ENCODE measurements at places on chromosomes 13 and 19.

DNA sequence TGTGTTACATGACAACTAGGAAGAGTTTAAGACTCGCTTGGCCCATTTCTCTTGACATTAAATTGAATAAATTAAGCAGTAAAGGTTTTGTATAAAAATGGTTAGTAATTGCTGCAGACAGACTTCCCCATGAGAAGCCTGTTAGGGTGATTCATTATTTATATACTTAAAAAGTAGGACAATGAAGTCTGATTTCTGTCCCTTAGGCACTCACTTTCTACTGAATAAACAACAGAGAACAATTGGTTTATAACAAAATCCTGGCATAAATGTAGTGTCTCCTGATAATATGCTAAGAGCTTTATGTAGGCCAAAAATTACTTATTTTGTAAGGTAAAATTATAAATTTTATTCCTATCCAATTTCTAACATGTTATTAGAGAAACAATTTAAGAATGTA, 2138.5 kb upstream of the PCDH20 start:
- no peak for DNase-seq

GRCh38 chr19:52520013-52520412, 7.5 kb upstream of the ZNF808 start:
- DNase-seq = no peak

GRCh38 chr19:49739933-49740332, 23.2 kb downstream of the TSKS start:
- no peak for DNase-seq

DNA sequence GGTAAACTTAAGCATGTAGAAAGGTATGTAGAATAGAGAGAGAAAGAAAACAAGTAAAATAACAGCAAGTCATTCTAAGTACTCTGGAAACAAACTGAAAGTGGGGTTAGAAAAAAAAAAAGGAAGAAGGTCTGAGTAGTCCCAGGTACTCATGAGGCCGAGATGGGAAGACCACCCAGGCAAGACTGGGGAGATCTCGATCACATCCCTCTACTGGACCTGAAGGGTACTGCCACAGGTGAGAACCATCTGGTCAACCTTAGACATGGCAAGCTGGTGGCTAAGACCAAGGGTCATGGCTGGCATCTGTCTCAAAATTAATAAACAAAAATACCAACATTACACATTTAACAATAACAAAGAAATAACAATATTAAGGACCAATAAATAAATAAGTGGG, 36.3 kb upstream of the ZNF724 start:
- no peak for DNase-seq

DNA sequence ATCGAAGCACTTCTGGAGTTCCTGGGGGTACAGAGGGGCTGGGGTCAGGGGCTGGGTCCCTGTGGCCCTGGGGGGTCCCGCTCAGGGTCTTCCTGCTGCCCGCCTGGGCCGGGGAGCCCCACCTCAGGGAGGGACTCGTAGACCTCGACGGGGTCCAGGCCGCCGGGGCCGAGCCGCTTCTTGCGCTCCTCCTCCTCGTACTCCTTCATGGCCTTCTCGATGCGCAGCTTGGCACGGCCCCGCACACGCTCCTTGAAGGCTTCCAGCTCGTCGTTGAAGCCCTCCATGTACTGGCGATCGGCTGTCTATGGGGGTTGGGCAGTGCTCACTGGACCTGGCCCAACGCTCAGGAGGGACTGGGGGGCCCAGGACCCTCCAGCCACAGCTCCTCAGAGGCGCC, 10.2 kb downstream of the CDC37 start:
- no peak for DNase-seq

DNA sequence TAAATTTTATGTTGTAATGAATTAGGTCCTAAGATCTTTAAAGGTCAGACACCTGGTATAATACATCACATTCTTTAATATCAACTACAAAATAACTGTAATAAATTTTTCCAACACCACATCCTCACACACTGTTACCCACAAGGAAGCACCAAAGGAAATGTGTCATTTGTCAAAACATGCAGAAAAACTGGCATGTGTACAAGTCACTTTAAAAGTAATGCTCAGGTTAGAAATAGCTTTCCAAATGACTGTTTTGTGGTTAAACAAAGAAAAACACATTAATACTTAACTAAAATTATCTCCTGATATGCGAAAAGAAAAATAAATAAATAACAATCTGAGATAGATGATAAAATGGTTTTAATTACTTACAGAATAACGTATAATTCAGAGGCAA, 74.7 kb downstream of the MZT1 start:
- DNase-seq = no peak

DNA sequence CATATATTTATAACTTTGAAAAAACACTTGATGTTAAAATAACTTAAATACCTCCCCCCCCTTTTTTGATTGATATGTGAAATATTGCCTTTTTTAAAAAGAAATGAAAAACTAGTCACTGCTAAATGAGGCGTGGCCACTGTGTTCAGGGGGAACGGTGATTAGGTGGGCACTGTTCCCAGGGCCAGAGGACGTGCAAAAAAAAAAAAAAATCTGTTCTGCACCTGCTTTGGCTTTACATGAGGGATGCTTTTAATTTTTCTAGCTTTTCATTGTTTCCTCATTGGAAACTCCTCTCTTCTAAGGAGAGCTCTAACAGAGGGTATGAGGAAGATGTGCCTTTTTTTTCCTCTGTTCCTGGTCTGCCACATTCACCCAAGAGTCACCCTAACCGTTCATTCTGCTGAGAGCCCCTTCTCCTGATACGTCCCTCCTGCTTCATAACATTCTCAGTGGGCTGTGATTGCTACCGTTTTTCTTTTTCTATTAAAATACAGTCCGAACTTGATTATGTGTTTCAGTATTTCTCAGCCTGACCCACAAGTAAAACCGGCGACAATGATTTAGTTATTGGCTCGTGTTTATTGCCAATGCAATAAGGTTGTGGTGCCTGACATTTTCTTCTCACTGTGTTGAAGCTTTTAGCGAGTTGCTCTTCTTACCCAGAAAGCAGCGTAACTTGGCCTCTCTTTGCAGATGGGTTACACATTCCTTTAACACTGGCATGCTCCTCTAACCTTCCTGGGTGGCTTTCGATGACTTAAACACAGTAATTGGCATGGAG, 64.8 kb upstream of the ZNF536 start:
- no peak for DNase-seq

DNA sequence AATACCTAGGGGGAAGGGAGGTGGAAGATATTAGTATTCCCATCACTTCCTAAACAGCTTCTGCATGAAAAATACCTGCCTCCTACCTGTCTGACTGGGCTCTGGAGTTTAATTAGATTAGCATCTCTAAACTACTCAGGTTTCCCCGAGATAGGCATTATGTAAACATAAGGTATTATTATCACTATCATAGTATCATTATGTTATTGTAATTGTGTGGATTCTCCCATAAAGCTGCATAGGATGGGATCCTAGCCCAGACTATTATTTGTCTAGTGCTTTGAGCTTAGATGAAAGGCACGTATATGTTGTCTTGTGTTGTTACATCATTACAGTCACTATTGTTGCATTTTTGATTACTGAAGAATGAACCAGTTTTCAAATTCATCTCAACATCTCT, 115.2 kb upstream of the SOX21 start:
- no peak for DNase-seq

DNA sequence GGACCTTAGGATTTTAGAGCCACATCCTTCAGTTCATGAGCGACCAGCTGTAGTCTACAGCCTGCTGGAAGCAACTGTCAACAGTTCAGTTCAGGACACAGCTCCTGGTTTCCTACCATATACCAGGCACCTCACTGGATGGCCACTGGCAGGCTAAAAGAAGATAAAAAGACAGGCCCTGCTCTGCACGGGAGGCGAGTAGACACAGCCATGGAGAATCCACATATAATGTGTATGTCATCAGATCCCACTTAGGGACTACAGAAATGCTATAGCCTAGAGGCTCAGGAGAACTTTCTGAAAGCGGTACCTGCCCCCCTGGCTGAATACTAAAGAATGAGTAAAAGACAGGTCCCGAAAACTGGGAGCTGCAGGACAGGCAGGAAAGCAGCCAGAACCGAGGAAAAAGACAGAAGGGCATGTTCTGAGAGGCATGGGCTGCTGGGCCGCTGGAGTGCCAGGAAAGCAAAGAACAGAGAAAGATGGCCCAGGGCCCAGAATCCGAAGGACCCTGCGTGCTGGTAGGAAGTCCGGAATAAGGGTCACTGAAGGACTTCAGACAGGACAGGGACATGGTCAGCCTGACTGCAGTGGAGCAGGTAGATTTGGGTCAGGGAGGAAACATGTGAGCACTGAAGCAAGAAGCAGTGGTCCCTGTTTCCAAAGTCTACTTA, 23.5 kb downstream of the DZIP1 start:
- DNase-seq = no peak

DNA sequence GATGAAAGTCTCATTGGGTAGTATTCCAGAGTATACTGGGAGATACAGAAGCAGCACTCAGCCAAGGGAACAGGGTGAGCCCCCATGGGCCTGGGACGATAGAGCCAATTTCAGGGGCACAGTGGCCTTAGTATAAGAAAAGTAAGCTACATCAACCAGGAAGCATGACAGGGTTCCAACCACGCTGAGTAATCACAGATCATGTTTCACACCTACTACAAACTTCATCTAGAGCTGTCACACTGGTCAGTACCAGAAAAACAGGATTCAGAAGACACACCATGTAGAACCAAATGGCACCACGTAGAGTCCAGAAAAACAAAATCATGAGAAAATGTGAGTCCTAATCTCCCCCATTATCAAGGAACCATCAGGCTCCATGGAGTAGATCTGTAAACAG, 1292.4 kb upstream of the MIR17HG start:
- no peak for DNase-seq

DNA sequence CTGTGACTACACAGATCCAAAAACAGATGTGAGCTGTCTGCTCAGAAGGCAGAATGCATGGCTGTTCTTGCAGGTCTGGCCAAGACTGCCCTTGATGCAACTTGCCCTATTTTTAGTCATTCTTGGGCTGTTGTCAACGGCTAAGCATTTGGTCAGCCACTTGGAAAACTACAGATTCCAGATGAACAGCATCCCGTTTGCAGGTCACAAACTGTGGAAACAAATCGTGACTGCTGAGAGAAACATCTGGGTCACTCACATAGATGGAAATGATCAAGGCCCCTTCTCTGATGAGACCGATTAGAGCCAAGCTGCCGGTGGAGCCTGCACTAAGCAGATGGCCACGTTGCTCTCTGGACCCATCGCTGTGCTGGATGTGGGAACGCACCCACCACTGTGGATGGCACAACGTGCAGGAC, 15.4 kb upstream of the METTL21C start:
- DNase-seq = no peak

GRCh38 chr19:11657307-11657706, 60.0 kb downstream of the ZNF627 start:
- no peak for DNase-seq

DNA sequence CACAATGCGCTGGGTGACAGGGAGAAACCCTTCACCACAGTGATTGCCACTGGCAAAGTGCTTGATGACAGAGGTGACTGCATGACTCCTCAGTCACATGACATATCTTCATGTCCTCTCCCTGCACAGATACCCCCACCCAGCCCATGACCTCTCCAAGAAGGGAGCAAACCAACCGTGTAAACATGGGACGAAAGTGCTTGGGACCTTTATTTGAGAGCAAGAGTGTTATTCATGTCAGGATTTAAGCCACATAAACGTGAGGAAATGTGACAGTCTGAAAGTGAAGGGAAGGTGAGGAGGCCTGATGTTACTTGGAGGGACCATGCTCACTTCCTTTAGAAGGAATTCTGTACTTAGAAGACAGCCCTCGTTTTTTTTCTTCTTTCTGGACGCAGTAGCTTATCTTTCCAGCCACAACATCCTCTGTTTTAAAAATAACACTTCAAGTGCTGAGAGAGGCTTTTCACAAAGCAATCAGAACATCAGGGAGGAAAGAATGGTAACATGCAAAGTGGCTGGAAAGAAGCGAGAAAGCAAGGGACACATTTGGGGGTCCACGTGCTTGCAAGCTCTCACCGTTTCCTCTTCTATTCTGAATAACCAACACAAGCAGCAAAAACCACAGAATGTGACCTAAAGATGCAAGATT, 35.6 kb downstream of the EPS15L1 start:
- no peak for DNase-seq

- no peak for DNase-seq
Measured at GRCh38 chr13:76523740-76524340, 362.4 kb downstream of the KCTD12 start.

GRCh38 chr13:64397701-64398100, 2832.4 kb downstream of the PCDH9 start:
- DNase-seq = no peak

DNA sequence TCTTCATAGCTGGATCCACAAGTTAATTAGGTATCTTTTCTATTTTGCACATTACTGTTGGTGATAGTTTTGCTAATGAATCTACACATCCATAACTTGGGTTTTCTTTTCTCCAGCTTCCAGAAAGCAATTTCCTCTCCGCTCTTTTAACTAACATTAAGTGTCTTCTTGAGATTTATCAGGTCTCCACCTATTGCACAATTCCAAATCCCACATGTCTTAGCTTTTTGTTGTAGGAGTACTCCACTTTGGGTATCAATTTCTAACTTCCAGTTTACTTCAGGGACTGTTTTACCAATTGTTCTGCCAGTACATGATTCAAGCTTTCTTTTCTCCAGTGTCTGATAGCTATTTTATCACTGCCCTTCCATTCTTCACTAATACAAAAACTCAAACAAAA, 129.6 kb downstream of the OLFM4 start:
- DNase-seq = no peak

- no peak for DNase-seq
Measured at GRCh38 chr13:91668866-91669495, 270.6 kb downstream of the GPC5 start.

- no peak for DNase-seq
Measured at GRCh38 chr19:15584095-15584494, 30.9 kb upstream of the CYP4F8 start.

DNA sequence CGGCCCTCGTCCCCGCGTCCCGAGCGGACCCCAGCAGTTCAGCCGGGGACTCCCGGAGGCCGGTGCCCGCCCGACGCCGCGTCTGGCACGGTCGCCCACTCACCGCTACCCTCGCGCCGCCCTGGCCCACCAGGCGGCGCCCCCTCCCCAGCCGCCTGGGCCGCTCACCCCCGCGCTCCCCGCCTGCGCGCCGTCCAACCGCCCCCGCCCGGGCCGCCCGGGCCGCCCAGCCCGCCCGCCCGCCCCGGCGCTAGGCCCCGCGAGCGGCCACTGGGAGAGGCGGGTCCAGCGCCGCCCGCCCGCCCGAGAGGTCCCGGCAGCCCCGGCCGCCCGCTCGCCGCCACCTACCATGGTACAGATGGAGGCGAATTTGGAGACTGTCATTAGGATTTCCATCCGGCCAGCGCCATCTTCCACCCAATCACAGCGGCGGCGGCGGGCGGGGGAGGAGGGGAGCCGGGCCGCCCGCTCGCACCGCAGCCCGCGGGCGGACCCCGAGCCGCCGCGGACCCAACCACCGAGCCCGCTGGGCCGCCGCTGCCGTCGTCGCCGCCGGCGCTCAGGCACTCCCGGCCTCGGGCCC, at the start of gene USP12:
TSS of gene USP12 (minus strand) at position 568 of the 583 bp plus-strand sequence. CDS start at position 396, 172 bp downstream.
- DNase-seq = no peak

DNA sequence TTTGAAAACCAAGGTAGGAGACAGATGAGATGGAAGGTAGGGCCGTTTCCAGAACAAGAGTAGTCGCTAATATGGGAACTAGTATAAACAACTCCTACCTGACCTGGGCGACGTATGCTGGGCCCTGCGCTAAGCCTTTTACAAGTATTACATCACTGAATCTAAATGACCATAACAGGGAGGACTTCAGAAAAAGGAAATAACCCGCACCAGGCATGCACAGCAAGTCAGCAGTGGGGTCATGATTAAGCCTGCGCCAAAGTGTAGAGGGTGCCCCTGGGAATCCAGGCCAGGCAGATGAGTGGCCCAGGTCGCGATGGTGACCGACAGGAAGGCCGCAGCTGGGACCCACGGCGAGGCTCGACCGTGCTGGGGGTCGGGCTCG, 613 bp downstream of the ATP13A1 start:
- DNase-seq = no peak
